Small intestine (tissue), 16 donors: ENCODE measurements at places on chromosomes 3 and 15.

- DNase-seq: peak; percentile 86
Observed at GRCh38 chr3:33439546-33440327, 468 bp downstream of the UBP1 start.

GRCh38 chr3:149122721-149123578 is 6.5 kb upstream of the HPS3 start:
- no peak for DNase-seq

DNA sequence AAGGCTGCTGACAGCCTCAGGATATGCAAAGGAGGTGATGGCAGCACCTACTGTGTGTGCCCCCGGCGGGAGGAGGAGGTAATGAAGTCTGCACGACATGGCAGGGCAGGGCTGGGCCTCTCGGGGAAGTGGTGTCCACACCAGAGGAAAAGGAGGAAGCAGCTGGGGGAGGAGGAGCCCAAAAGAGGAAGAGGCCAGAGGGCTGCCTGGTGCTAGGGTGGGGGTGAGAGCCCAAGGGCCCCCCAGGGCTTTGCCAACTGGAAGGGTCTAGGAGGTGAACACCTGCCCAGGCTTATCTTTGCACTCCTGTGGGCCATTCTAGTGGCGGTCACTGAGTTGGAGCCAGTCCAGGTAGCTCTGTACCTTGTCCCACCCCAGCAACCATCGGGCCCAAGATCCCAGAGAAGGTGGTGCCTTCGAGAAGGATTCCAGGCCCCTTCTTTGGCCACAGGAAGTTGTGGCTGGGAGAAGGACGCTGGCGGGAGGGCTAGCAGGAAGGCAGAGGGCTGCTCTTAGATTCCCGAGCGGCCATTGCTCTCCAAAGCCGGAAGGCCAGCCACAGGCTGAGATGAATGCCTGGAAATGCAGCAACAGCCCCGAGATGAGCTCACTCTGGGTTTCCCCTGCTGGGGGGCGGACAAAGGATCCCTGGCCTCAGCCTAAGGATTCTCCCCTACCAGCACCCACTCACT is 7.0 kb downstream of the GNAI2 start:
- DNase-seq: no peak

DNA sequence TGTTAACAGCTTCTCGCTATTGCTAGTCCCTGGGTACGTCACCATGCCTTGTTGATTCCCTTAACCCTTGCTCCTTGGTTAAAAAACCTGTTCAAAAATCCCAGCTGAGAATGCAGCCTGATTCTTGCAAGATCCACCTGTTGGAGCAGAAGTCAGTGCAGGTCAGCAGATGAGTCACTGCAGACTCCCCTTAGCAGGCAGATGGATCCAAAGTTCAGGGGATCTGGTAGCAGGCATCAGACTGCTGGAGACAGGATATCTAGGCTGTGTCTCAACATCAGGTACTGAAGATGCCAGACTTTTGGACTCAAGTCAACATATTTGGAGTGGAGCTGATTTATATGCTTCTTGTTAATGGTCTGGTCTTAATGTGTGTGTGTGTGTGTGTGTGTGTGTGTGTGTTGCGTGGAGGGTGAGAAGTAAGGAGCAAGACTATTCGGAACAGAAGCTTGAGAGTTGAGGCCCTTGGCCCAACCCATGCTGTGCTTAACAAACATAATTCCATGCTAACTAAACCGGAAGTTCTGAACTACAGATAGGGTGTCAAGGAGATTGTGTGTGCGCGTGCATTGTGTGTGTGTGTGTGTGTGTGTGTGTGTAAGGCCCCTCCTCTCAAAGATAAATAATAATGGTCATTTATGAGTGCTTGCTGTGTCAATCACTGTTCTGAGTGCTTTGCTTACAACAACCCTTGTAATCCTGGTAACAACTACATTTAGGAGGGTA is 1.0 kb upstream of the C3orf52 start:
- peak; percentile 98 for DNase-seq

- no peak for DNase-seq
Observed at GRCh38 chr3:78497767-78498166, 1270.0 kb downstream of the ROBO1 start.

- DNase-seq: no peak
Observed at GRCh38 chr3:14842277-14842676, 23.5 kb downstream of the FGD5 start.

DNA sequence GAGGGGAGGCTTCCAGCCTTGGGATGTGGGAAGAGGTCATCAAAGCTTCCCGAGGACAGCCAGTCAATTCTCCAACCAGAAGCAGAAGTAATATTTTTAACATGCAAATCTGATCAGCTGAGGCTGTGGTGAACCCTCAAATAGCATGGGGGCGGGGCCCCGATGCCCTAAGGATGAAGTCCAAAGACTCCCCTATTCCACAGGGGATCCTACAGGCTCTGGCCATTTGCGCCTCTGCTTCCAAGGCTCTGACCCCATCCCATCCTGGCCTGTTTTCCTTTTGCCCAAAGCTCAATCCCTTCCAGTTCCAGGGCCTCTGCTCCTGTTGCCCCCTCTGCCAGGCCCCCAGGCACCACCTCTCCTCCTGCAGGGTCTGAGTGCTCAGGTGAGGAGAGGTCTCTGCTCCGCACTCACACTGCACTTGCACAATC is 6.7 kb upstream of the CSK start:
- DNase-seq: no peak
